ENCODE measurements at places on chromosomes 3 and 15.

GRCh38 chr3:70992562-70993204 is 590.8 kb downstream of the FOXP1 start:
- DNase-seq: no peak

DNA sequence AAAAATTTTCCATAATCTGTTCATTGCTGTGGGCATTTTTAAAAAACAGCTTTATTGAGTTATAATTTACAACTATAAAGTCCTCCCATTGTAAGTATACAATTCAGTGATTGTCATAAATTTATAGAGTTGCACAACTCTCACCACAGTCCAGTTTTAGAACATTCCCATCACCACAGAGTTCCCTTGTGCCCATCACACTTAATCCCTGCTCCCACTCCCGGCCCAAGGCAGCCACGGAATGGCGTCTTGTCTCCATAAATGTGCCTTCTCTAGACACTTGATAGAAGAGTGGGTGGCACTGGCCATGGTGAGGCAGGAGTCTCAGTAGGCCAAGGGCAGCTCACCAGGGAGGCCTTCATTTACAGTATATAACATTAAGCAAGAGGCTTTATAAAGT is 6.3 kb downstream of the TSEN2 start:
- no peak for DNase-seq

GRCh38 chr3:124768812-124769211 is 38.6 kb downstream of the UMPS start:
- DNase-seq: peak; percentile 38

- DNase-seq: peak; percentile 35
Measured at GRCh38 chr15:61681038-61681418, 379.2 kb downstream of the VPS13C start.

- DNase-seq: no peak
Measured at GRCh38 chr3:69490971-69491370, 105.1 kb upstream of the FRMD4B start.

- no peak for DNase-seq
Measured at GRCh38 chr3:5510300-5510699, 322.8 kb downstream of the EDEM1 start.

GRCh38 chr15:71713191-71713809 is 97.1 kb upstream of the NR2E3 start:
- no peak for DNase-seq

GRCh38 chr15:66293419-66294156 is at the start of gene DIS3L:
DIS3L (plus strand) TSS chr15:66293568; CDS start chr15:66293597, 29 bp downstream.
- peak; percentile 63 for DNase-seq

DNA sequence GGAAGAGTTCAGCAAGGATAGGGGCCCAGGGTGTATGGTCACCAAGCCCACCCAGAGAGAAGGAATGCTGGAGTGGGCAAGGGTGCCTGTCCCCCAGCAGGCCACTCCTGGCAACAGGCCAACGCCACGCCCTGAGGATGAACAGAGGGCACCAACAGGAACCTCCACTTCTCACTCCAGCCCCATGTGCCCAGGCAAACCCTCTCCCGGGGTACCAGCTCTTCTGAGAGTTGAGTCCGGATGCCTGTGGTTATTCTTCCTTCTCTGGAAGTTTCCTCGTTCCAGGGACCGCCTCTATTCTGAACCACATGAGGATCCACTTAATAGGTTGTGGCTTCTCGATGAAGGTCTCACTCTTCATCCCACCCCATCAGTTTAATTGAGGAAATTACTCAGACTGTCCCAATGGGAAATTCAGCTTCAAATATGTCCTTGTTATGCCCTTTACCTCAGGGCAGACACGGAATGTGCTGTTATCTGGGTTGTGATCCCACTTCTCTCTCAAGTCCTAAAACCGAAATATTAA is 114.3 kb downstream of the LIPC start:
- no peak for DNase-seq

- peak; percentile 84 for DNase-seq
Measured at GRCh38 chr15:42185801-42186200, 22.3 kb downstream of the VPS39 start.
